Activated CD4-positive, CD25-positive, alpha-beta regulatory T cell treated with anti-CD3 and anti-CD28 coated beads, Interleukin-2, amount 50 U/mL, for 72 hours (primary cell): ENCODE measurements at places on chromosomes 7 and 10.

DNA sequence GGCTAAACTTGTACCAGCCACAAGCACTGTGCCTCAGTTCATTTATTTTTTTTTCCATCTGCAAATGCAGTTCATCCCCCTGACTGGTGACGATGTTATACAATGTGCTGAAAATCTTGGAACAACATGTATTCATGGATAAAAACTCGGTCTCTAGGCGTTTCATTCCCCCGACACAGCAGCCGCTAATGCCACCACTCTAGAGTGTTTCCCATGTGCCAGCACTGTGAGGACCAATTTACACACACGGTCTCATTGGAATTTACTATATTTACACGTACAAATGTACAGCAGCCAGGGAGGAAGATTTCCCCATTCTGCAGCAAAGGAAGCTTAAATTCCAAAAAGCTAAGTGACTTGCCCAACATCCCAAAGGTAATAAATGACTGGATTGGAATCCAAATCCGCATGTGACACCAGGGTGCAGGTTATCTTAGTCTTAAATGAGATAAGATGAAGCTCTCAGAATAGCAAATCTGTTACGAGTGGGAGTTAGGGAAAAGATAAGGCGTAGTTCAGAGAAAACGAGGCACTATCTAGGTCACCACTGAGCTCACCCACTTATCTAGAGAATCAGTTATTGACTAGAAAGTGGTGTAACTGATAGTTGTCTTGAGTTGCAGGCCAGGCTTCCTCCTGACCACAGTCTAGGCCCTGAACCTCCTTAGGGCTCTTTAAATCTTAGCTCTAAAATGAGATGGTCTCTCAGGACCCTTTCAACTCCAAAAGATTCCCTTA is 36.7 kb downstream of the FAM107B start:
- no peak for DNase-seq

DNA sequence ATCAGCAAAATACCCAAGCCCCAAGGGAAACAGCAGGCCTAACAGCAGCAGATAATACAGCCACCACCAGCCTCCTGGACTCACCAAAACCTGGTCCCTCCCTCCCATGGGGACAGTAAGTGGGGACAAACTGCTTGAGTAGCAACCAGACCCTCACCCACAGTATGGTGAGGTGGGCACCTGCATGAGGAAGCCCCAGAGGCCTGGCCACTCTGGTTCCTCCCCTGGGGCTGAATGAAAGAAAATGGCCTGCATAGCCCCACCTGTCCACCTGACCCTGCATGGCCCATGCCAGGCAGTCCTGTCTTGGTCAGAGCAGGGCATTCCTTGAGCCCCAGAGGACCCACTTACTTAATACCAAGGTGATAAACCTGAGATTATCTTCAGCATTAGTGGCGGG is 13.0 kb upstream of the C10orf90 start:
- DNase-seq, result no peak

GRCh38 chr10:80611481-80612185 is 73.9 kb downstream of the SH2D4B start:
- DNase-seq, result no peak

- no peak for DNase-seq
Measured at GRCh38 chr10:50501924-50502452, 121.8 kb downstream of the SGMS1 start.

DNA sequence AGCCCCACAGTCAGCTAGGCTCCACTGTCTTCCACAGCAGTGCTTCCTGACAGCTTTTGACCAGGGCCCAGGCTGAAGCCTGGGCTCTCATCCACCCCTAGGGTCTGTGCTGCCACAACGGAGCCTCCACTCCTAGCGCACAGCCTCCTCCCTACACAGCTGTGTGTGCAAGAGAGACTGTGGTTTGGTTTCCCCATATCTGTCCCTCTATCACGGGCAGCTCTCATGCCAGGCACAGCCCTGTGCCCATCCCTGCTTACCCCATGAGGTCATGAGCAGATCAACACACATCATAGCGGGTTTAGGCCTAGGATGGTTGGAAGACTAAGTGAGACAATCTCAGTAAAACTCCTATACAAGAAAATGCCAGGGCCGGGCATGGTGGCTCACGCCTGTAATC is 61.7 kb upstream of the PLXNA4 start:
- DNase-seq, result no peak

DNA sequence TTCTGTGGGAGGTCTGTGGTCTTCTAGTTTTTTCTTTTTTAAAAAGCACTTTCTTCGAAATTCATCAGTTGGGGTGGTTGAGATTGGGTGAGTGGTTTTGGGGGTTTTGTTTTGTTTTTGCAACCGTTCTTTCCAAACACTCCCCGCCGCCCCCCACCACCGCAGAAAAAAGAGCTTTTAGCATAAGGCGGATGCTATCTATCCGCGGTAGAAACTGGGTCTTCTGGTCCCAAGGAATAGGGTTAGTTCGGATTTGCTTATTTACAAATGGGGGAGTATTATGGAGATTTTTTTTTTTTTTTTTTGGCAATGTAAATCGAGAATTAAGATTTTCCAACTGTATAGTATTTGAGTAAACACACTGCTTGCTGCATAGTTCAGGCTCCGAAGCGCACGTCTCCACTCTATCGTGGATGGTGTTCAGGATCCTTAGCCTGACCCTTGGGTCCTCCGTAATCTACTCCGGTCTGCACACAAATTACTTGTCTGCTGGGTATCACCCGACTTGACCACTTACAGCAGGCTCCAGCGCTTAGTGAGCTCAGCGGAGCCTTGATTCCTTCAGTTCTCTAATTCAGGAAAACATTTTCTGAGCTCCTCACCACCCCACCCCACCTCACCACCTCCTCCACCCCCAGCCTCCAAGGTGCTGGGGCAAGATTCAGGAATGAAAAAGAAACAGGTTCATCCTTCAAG is 757 bp upstream of the NRCAM start:
- no peak for DNase-seq

DNA sequence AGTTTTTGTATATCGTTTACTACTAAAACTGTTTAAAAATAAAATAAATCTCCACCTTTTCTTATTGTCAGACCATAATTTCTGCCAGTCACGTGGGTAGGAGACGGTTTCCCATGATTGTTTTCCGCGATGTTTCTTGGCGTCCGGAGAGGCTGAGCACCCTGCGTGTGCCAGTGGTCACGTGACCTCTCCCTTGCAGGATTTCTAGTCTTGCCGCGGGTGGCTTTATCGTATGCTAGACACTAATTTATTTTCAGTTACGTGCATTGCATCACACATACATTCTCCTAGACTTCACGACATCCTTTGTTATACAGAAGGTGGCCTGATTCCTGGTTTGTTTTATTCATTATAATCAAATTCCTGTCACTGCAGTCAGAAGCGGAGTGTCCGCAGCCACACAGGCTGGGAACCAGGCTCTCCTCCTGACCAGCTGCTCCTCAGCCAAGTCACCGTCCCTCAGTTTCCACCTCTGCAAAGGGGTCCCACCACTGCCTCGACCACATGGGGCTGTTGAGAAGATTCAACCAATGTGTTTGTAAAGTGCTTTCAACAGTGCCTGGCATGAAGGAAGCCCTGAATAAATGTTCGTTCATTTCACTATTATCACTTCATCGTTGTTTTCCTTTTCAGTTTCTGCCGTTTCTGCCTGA is 203.2 kb upstream of the PPP2R2D start:
- DNase-seq, result no peak

DNA sequence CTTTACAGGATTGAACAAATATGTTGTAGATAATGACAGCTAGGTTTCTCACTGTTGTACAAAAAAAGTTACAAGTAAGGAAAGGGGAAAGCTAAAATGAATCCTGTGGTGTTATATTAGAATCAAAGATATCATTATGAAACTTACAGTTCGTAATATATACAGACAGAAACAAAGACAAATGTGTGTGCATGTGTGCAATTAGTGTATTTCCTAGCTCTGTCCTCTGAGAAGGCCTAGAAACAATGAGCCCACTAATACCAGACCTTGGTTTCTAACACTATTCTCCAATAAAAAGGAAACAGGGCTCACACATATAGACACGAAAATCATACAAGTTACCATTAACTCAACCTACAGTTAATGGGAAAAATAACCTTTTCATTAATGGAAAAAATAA is 8.0 kb downstream of the KDM7A start:
- no peak for DNase-seq

DNA sequence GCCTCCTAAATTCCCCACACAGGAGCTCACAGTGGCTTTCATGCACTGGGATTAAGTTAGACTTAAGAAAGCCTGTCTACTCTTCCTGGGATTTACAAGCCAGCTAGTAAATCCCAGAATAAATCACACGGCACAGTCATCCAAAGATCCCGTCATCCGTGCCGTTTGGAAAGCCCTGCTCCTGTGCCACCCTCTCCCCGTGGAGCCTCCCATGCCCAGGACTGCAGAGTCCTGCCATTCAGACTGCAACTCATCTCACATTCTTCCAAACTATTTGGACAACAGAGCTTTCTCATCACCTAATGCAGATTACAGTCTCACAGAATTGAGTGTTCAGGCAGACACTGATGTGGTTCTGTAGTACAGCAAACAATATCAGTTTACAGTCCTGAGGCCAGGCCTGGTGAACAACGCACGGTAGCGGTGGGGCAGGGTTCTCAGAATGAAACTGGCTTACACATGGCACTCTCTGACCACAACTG is 166.5 kb downstream of the EGFR start:
- DNase-seq, result no peak

- peak; percentile 54 for DNase-seq
Measured at GRCh38 chr10:33117816-33118215, 159.8 kb upstream of the ITGB1 start.

DNA sequence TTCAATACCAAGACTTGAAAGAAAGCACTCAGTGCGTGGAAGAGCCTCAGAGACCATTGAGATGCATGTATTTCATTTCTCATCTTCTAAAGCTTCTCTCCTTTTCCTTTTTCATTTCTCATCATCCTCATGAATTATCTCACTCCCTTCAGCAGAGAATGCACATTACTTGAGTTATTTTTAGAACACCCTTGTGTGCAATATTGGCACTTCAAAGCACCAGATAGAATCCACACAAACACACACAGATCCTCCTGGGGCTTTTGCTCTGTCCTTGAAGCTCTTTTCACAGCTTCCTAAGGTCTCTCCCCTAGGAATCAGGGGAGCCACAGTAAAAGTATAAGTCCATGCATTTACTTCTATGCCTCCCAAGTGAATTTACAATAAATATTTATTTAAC is 18.3 kb downstream of the DGKI start:
- no peak for DNase-seq

GRCh38 chr10:110216942-110217661 is 9.7 kb downstream of the MXI1 start:
- no peak for DNase-seq

- DNase-seq, result no peak
Measured at GRCh38 chr10:122012731-122013130, 23.8 kb downstream of the TACC2 start.

DNA sequence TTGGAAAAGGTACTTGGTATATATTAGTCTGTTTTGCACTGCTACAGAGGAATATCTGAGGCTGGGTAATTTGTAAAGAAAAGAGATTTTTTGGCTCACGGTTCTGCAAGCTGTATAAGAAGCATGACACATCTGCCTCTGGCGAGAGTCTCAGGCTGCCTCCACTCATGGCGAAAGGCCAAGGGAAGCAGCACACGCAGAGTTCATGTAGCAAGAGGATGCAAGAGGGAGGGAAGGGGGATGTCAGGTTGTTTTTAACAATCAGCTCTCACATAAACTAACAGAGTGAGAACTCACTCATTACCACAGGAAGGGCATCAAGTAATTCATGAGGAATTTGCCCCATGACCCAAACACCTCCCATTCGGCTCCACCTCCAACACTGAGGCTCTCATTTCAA is 484.8 kb upstream of the DPP6 start:
- no peak for DNase-seq

GRCh38 chr7:158382363-158383254 is 205.0 kb downstream of the PTPRN2 start:
- no peak for DNase-seq

GRCh38 chr10:69899727-69900595 is 98.3 kb downstream of the COL13A1 start:
- DNase-seq, result no peak

- DNase-seq, result no peak
Measured at GRCh38 chr7:2651336-2651735, 19.6 kb downstream of the TTYH3 start.

GRCh38 chr7:42014625-42015618 is 222.1 kb downstream of the GLI3 start:
- peak; percentile 40 for DNase-seq

GRCh38 chr10:88157981-88158465 is 294.6 kb downstream of the PTEN start:
- no peak for DNase-seq

- DNase-seq, result no peak
Measured at GRCh38 chr10:31075434-31075833, 43.8 kb upstream of the ZNF438 start.

GRCh38 chr7:140458916-140459315 is 20.4 kb downstream of the MKRN1 start:
- no peak for DNase-seq

GRCh38 chr10:15169555-15170401 is 1.3 kb upstream of the NMT2 start:
- peak; percentile 41 for DNase-seq

- peak; percentile 51 for DNase-seq
Measured at GRCh38 chr7:134710854-134711624, 64.4 kb downstream of the BPGM start.

- no peak for DNase-seq
Measured at GRCh38 chr7:44163591-44163990, 22.5 kb upstream of the MYL7 start.

DNA sequence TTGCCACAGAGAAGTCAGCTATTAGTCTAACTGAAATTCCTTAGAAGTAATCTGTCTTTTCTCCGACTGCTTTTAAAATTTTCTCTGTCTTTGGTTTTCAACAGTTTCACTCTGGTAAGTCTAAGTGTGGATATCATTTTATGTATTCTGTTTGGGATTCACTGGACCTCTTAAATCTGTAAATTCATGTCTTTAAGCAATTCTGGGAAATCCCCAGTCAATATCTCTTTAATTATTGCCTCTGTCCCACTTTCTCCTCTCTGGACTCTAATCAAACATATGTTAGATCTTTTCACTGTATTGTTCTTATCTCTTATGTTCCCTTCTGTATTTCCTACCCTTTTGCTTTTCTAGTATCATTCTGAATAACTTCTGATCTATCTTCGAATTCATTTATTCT is 29.9 kb downstream of the CFAP43 start:
- no peak for DNase-seq

GRCh38 chr7:117908031-117908795 is 35.0 kb upstream of the CTTNBP2 start:
- DNase-seq, result no peak

DNA sequence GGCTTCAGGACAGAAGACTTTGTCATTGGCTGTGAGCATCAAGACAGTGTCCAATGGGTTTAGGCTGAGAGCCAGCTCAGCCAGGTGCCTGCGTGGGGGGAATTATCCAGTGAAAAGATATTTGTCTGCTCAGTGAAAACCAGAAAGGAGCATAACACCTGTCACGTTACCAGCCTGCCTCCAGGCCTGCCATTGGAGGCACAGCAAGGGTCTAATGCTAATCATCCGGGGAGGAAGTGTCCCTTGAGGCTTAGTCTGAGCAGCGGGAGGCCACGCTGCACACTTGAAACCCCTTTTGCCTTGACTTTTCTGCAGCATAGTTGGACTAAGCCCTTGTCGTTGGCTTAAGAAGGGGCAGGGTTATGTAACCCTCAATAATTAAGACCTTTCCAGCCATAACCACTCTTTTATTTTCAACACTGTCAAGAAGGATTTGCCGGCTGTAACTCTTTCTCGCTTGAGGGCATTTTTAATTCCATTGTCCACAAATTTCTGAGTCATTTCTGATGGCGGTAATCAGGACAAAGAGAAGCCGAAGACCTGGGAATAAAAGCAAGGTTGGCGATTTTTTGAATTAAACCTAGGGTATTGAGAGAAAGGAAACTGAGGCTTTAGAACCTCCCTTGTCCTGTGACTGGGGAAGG is 639.6 kb upstream of the FOXK1 start:
- DNase-seq, result no peak
